ENCODE measurements at places on chromosomes 6 and 20.

GRCh38 chr6:135372758-135373157 is 124.8 kb downstream of the AHI1 start:
- no peak overlapping the region for H3K27ac ChIP-seq
- no peak overlapping the region for H3K4me3 ChIP-seq
- no peaks in the 10 kb centered on the region for H3K36me3 ChIP-seq

DNA sequence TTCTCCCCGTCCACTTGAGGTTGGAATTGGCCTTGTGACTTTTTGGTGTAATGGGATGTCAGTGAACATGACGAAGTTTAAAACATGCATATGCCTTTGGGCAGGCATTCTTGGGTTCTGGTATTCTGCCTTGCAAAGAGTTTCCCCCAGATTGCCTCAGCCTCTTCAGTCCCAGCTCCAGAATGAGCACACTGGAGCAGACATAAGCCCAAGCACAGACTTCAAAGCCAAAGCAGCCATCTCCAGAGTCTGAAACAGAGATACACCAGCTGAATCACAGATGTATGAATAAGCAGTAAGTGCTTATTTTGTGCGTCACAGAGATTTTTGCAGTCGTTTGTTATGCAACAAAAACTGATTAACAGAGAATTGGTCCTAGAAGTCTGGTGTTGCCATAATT is 546.0 kb downstream of the FRK start:
- no peaks in the 10 kb centered on the region for H3K36me3 ChIP-seq
- no peak overlapping the region for H3K4me3 ChIP-seq
- DNase-seq = no peak
- H3K27me3 ChIP-seq = no peaks in the 10 kb centered on the region
- H3K4me1 ChIP-seq = no peaks in the 10 kb centered on the region

GRCh38 chr6:17336425-17336824 is 55.3 kb downstream of the RBM24 start:
- no peak overlapping the region for H3K27ac ChIP-seq
- H3K4me3 ChIP-seq = no peak overlapping the region
- no peaks in the 10 kb centered on the region for H3K36me3 ChIP-seq

- H3K27me3 ChIP-seq = no peaks in the 10 kb centered on the region
- H3K4me1 ChIP-seq = no peaks in the 10 kb centered on the region
These were observed 20.9 kb downstream of the FAM8A1 start for GRCh38 chr6:17621003-17621402.

GRCh38 chr6:31142361-31142761 is 3.5 kb upstream of the PSORS1C2 start:
- no peaks in the 10 kb centered on the region for H3K36me3 ChIP-seq
- H3K27me3 ChIP-seq = no peaks in the 10 kb centered on the region
- no peak for DNase-seq
- H3K27ac ChIP-seq = no peak overlapping the region
- H3K4me1 ChIP-seq = no peaks in the 10 kb centered on the region

GRCh38 chr20:37453288-37453687 is 67.8 kb upstream of the NNAT start:
- DNase-seq = no peak
- no peaks in the 10 kb centered on the region for H3K4me1 ChIP-seq
- no peak overlapping the region for H3K4me3 ChIP-seq
- no peaks in the 10 kb centered on the region for H3K27me3 ChIP-seq
- H3K36me3 ChIP-seq = no peaks in the 10 kb centered on the region

DNA sequence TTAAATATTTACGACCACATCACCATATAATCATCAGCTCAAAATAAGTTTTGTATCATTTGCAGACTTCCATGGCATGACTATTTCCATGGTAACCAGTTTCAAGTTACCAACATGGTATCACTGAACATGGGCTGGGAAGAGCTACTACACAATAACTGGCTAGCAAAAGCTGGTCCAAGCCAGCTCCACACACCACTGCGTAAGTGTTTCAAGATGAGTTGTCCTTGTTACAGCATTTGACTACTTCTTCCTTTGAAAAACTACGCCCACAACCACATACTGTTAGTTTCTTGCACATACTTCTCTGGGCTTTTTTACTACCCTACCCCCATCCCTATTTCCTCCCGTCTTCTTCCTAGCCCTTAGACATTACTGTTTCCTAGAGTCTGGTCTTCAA is 8.5 kb downstream of the CD164 start:
- peaks cover 49% of the 10 kb centered on the region for H3K36me3 ChIP-seq
- H3K27me3 ChIP-seq = no peaks in the 10 kb centered on the region
- H3K4me1 ChIP-seq = peaks cover 7% of the 10 kb centered on the region
- no peak overlapping the region for H3K27ac ChIP-seq
- no peak for DNase-seq
- H3K4me3 ChIP-seq = no peak overlapping the region

- no peaks in the 10 kb centered on the region for H3K36me3 ChIP-seq
- no peak overlapping the region for H3K4me3 ChIP-seq
- H3K4me1 ChIP-seq = no peaks in the 10 kb centered on the region
- DNase-seq = no peak
- H3K27me3 ChIP-seq = no peaks in the 10 kb centered on the region
- H3K27ac ChIP-seq = no peak overlapping the region
These were observed 283.4 kb downstream of the HAO1 start for GRCh38 chr20:7656687-7657467.

GRCh38 chr20:40191573-40191972 is 497.5 kb downstream of the MAFB start:
- H3K36me3 ChIP-seq = no peaks in the 10 kb centered on the region
- no peak for DNase-seq
- H3K4me1 ChIP-seq = no peaks in the 10 kb centered on the region
- no peak overlapping the region for H3K4me3 ChIP-seq
- H3K27me3 ChIP-seq = no peaks in the 10 kb centered on the region

GRCh38 chr20:14701326-14701725 is 363.9 kb upstream of the FLRT3 start:
- H3K27me3 ChIP-seq = no peaks in the 10 kb centered on the region
- no peaks in the 10 kb centered on the region for H3K36me3 ChIP-seq
- no peak overlapping the region for H3K4me3 ChIP-seq

- H3K4me1 ChIP-seq = peaks cover 6% of the 10 kb centered on the region
- H3K4me3 ChIP-seq = no peak overlapping the region
- DNase-seq = no peak
These were observed 33.3 kb upstream of the ADGRF4 start for GRCh38 chr6:47665112-47665511.

DNA sequence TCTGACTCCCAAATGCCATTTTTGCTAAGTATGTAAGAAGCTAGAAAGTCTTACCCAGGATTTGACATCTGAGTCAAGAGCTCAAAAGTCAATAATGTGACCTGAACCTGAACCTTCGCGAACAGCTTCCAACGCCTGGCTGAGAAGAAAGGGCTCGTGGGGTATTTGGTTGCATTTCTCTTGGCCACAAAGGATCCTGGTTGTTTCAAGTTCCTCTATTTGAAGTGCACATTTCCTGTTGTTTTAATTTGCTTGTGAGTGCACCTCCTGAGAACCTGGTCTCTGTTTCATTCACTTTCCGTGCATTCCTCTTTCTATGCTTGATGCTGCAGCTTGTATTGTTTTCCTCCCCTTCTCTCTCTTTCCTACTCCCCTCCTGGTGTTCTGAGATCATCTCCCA is 212.5 kb downstream of the FOXA2 start:
- H3K4me3 ChIP-seq = no peak overlapping the region
- no peaks in the 10 kb centered on the region for H3K36me3 ChIP-seq
- H3K4me1 ChIP-seq = no peaks in the 10 kb centered on the region
- DNase-seq = no peak
- H3K27ac ChIP-seq = no peak overlapping the region

GRCh38 chr6:18431581-18431980 is 44.4 kb downstream of the RNF144B start:
- no peak overlapping the region for H3K4me3 ChIP-seq
- DNase-seq = no peak
- H3K4me1 ChIP-seq = peaks cover 5% of the 10 kb centered on the region

DNA sequence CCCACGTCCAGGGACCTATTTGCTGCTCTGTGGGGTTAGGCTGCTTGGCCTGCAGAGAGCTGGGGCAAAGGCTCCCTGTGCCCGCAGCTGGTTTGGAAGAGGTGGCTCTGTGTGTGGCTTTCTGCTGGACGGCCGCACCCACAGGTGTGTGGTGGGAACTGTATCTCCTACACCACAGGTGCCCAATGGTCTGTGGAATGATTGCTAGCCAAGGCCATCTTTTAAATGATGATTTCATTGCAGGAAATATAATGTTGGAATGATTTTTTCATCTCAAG is 178.4 kb downstream of the DLL1 start:
- no peak for DNase-seq
- H3K36me3 ChIP-seq = no peaks in the 10 kb centered on the region
- no peak overlapping the region for H3K4me3 ChIP-seq
- no peak overlapping the region for H3K27ac ChIP-seq

- H3K4me3 ChIP-seq = no peak overlapping the region
- no peak overlapping the region for H3K27ac ChIP-seq
- H3K4me1 ChIP-seq = peaks cover 29% of the 10 kb centered on the region
- no peak for DNase-seq
- no peaks in the 10 kb centered on the region for H3K36me3 ChIP-seq
These were observed 21.8 kb upstream of the BTBD3 start for GRCh38 chr20:11895861-11896387.

DNA sequence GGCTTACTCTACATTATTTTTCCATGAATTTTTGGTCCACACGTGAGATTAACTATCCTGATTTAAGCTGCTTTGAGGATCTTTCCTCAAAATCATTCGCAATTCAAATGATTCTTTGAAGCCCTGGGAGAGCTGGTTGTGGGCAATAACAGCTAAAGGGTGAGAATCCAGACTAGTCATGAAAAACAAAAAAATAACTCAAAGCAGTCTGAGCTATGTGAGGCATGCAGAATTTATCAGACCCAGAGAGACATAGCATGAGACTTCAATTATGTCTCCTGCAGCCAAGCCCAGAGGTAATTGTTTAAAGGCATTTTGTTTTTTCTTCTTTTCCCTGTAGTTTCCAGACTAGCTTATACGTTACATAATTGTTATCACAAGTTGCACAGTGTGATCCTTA is 517.3 kb upstream of the PTCHD4 start:
- no peaks in the 10 kb centered on the region for H3K4me1 ChIP-seq
- no peak for DNase-seq

DNA sequence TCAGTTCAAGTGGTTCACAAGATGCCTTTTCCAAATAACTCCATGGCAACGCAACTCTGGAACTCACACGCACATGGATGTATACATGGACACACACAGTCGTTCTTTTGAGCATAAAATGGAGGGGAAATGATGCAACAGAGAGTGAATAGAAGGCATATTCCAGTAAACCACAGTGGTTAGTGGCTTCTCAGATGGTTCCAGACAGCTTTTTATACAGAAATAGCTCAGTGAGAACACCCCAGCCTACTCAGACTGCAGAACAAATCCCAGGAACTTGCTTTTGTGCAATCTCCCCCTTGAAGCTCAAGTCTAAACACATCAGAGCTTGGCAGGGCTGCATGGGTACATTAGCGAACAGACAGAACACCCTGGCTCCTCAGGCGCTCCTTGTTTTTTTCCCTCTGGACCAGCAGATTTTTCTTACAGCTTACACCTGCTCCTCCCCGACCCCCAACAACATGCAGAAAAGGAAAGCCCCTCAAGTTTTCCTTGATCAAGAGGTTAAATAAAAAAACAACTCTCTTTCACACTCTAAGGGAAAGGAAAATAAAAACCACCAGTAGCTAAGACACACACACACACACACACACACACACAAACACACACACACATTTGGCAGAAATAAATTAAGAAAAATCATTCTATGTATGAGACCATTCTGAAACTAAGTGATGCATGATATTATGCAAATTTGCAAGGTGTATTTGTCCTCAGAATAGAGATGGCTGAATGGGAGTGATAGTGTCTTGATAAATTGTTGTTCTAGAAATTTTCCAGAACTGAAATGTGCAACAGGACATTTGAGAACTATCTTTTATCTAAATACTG is 51.2 kb upstream of the RANBP9 start:
- DNase-seq = no peak
- no peak overlapping the region for H3K27ac ChIP-seq
- H3K4me3 ChIP-seq = no peak overlapping the region

Measured in pancreas (tissue), 10 donors.